ENCODE measurements at places on chromosomes 4 and X.

DNA sequence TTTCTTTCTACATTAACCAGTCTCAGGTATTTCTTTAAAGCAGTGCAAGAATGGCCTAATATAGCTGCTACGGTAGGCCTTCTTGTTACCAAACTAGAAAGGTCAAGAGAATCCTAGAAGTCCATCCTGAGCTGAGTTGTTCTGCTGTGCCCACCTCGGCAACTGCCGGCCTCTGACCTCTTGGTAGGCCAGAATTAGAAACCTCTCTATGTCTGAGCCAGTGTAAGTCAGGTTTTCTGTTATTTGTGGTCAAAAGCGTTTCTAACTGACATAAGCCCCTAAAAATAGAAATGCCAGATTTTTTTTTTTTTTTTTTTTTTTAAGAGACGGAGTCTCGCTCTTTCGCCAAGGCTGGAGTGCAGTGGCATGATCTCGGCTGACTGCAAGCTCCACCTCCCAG is 43.1 kb downstream of the SOWAHB start:
- no peak for DNase-seq

- DNase-seq, result no peak
Observed at GRCh38 chr4:85430226-85430625, 44.7 kb upstream of the ARHGAP24 start.

GRCh38 chrX:120512627-120513026 is 43.5 kb upstream of the LAMP2 start:
- no peak for DNase-seq

GRCh38 chr4:56531823-56532222 is 26.2 kb downstream of the ARL9 start:
- no peak for DNase-seq

GRCh38 chr4:53854991-53855568 is 209.3 kb downstream of the CHIC2 start:
- DNase-seq, result peak; percentile 18

DNA sequence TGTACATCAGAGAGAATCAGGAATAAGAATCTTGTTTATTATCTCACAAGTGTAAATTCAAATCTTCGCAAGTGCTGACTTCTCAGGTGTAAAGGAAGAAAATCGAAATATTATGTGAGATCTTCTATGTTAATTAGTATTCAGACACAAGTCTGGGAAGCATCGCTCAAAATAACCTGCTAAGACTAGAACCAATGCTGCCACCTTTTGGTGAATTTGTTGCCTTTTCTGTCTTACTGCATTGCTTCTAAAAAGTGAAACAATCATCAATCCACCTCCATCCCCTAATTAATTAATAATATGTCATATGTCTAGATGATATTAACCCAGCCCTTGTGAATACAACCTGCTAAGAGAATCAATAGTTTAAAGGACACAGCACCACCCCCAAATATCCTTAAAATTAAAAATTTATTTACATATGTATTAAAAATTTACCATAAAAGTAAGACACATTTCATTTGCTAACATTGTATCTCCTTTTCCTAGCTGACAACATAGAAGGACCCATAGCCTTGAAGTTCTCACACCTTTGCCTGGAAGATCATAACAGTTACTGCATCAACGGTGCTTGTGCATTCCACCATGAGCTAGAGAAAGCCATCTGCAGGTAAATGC is 3.5 kb downstream of the EPGN start:
- DNase-seq, result peak; percentile 66

DNA sequence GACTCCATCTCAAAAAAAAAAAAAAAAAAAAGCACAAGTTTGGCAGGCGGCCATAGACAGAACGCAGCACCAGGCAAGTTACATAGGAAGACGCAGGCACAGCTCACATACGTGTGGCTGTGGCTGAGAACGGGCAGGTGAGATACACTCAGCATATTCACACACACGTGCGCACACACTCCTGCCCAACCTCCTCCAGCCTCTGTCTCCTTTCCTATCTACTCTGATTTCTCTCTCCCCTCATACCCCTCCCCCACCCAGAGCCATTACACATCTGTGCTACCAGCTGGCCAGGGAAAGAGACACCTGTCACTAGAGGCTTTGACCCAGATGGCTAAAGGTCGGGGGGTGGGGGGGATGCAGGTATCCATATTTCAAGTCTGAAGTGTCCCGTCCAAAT is 2.2 kb upstream of the SLC38A5 start:
- no peak for DNase-seq

GRCh38 chr4:15145709-15146108 is 143.4 kb downstream of the CPEB2 start:
- no peak for DNase-seq

GRCh38 chr4:134073711-134074110 is 127.9 kb downstream of the PABPC4L start:
- DNase-seq, result no peak

DNA sequence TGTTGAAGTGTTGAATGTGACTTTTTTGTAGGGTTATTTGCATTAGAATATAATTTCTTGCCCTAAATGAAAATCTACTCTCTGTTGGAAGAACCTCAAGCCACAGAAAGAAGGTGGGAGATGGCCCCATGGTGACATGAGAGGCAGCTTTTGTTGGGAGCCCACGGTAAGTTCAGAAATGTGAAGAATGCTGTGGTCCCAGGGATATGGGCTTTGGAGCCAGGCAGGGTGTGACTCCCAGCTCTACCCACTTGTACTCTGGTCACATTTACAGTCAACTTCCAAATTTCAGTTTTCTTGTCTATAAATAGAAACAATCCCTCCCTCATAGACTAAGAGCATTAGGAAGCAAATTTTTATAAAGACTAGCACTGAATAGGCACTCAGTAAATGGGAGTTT is 177.8 kb downstream of the RAB28 start:
- DNase-seq, result no peak

DNA sequence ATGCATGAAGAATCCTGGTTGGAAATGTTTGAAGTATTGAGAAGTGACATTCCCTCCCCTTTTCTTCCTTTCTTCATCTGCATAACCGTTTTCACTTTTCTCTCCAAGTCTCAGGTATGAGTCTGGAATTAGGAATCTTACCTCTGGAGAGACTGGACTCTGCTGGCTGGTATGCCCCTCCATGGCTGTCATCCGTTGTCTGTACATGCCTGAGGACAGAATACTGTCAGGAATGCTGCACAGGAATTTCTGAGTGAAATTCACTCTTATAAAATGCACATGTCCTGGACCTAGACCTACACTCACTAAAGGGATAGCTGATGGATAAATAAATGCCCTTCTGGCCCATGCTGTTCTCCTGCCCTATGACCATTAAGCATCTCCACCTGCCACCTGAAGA is 179.5 kb downstream of the MSN start:
- DNase-seq, result no peak

- DNase-seq, result no peak
Observed at GRCh38 chrX:141185366-141185765, 8.4 kb upstream of the LDOC1 start.

Data from LHCN-M2 (cell line).